ENCODE measurements at places on chromosomes 6 and 20. TPM values are rescaled to one million over a fixed set of nuclear protein-coding genes. Genes with fewer than 3 reads are reported as not detected.

The ZKSCAN8 gene
- 4.8 TPM for total RNA-seq

The HSPA1L gene
- total RNA-seq = 1.2 TPM

The CPNE5 gene
- 0.18 TPM for total RNA-seq

The PLA2G7 gene
- not detected for total RNA-seq

The MAP3K5 gene
- total RNA-seq = 2.1 TPM

The OXT gene
- not detected for total RNA-seq

The CST3 gene
- total RNA-seq = 436 TPM

The FBXO5 gene
- 19.0 TPM for total RNA-seq

The C4B gene
- total RNA-seq = 0.58 TPM

The MUC22 gene
- total RNA-seq = 0.02 TPM

The IRF4 gene
- 0.26 TPM for total RNA-seq

The LY6G6D gene
- total RNA-seq = not detected

The CALHM5 gene
- 0.09 TPM for total RNA-seq

The SDC4 gene
- total RNA-seq = 111 TPM
